ENCODE measurements at places on chromosomes 12 and 14. TPM values are rescaled to one million over a fixed set of nuclear protein-coding genes. Genes with fewer than 3 reads are reported as not detected.
A peak's percentile ranks its signal among the peaks of the same experiment; 100 is the strongest.

DNA sequence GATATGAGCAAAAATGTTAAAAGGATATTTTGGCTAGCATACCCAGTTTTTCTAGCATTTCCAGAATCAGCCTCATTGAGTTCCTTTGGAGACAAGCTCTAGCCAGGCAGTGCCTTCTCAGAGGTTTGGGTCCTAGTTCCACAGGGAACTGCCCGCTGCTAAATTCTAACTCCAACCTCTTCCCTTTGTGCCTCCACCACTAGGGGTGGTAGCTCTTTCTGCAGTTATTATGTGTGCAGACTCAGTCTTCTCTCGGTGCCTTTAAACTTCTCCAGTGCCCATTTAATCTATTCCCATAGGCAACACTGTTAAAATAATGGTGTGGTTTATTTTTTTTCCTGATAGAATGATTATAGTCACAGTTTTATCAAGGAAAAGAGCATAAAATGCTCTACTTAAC lies 21.5 kb upstream of the SLC25A3 start:
- no peaks in the 10 kb centered on the region for H3K27me3 ChIP-seq
- no peak overlapping the region for H3K4me3 ChIP-seq
- no peak for DNase-seq

DNA sequence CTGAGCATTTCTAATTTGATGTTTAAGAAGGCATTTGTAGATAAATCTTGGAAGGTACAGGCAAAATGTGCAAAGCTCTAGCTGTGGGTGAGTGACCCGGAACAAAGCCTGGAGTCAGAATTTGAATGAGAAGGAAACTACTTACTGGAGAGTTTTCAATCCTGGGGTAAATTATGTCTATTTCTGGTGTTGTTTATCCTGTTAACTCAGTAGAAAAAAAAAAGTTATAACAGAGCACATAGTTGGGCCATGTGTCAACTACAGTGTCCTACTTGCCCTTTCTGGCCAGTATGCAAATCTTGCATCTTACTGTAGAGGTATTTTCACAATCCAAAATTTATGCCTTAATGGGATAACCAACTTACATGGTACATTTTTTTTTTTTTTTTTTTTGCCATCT lies 182.3 kb downstream of the SYNE2 start:
- no peak overlapping the region for H3K4me3 ChIP-seq
- H3K4me1 ChIP-seq = no peaks in the 10 kb centered on the region
- DNase-seq = peak; percentile 77
- no peak overlapping the region for H3K27ac ChIP-seq
- no peaks in the 10 kb centered on the region for H3K36me3 ChIP-seq

GRCh38 chr12:63668028-63668799 lies at the start of gene DPY19L2:
TSS of gene DPY19L2 (minus strand) at chr12:63668493. CDS start at chr12:63668393, 100 bp downstream.
- H3K27me3 ChIP-seq = no peaks in the 10 kb centered on the region
- no peaks in the 10 kb centered on the region for H3K4me1 ChIP-seq
- H3K4me3 ChIP-seq = peak within 1 kb of the TSS; percentile 97
- peak; percentile 52 for DNase-seq
- peak within 1 kb of the TSS; percentile 43 for H3K27ac ChIP-seq

GRCh38 chr14:21525962-21526671 lies at the start of gene SALL2:
TSS of gene SALL2 (minus strand) at chr14:21526346. CDS start at chr14:21526127, 219 bp downstream.
- peak within 1 kb of the TSS; percentile 100 for H3K4me3 ChIP-seq
- peak; percentile 68 for DNase-seq
- peaks cover 7% of the 10 kb centered on the region for H3K27me3 ChIP-seq
- H3K36me3 ChIP-seq = peaks cover 15% of the 10 kb centered on the region
- peaks cover 3% of the 10 kb centered on the region for H3K4me1 ChIP-seq
- H3K27ac ChIP-seq = peak within 1 kb of the TSS; percentile 66

GRCh38 chr14:100446572-100446971 lies 123.4 kb downstream of the SLC25A47 start:
- peaks cover 8% of the 10 kb centered on the region for H3K4me1 ChIP-seq
- DNase-seq = no peak
- H3K27me3 ChIP-seq = no peaks in the 10 kb centered on the region
- H3K4me3 ChIP-seq = no peak overlapping the region

DNA sequence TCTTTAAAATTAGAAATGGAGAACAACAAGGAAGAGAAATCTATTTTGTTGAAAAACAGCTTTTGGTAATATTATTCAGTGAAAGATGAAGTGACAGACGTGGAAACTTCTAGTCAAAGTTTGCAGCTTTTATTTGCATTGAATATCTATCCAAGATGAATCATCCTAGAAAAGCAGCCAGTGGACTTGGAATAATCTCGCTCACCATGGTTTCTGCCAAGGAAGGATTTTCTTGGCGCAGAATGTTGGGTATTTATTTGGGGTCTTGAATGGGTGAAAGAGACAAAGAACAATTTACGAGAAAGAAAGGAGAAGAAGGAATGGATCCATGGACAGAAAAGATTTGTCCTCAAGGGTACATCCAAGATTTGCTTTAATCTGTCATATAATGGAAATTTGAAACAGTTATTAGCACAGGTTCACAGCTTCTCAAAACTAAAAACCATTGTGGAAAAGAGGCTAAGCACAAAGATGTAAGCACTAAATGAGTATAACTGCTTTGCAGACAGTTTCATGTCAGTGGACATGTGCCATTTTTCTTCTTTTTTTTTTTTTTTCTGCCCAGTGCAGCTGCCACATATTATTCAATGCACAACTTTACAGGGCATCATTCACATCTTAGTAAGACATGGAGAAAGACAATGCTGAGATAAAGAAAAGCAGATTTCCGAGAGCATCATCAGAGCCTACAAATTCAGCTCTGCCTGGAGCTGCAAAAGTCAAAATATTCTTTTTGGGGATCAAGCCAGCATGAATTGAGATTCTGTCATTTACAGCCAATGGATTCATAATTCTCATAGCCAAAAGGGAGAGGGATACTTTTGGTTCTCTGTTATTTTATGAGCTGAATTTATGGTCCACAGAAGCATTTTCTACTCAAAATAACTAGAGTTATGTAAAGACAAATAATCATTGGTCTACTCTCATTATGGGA lies 333.7 kb downstream of the DAD1 start:
- no peaks in the 10 kb centered on the region for H3K36me3 ChIP-seq
- no peak for DNase-seq
- peaks cover 5% of the 10 kb centered on the region for H3K4me1 ChIP-seq

DNA sequence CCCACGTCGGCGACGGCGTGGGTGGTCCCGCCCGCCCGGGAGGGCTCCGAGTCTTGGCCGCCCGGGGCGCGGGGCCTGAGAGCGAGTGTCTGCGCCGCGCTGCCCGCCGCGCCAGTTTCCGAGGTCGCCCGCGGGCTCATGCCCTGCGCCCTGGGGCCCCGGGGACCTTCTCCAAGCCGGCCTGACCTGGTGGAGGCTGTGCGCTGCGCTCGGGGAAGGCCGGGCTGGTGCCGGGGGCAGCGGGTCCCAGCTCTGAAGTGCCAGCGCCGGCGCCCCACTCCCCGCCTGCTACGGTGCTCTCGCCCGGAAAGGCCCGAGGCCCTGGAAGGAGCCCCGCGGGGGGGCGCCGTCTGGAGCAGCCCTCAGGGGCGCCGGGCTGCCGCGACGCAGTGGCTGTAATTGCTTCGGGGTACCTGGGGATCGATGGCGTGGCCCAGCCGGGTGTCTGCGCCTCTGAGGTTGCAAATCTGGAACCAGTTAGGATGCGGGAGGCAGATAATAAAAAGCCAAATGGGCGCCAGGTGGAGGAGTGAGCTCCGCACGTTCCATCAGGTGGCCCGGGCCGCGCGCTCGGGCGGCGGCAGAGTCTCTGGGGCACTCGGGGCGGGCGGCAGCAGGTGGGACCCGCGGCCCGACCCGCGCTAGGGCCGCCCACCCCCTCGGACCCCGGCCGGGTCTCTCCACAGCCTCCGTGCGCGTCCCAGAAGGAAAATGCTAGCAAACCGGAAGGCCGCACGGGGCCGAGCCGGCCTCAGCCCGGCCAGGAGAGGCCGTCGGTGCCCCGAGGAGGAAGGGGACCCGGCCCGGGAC lies 102.3 kb upstream of the DIO3 start:
- no peak overlapping the region for H3K4me3 ChIP-seq
- H3K36me3 ChIP-seq = no peaks in the 10 kb centered on the region
- peaks cover 2% of the 10 kb centered on the region for H3K4me1 ChIP-seq
- no peak for DNase-seq

- H3K4me3 ChIP-seq = no peak overlapping the region
- H3K36me3 ChIP-seq = no peaks in the 10 kb centered on the region
- no peak for DNase-seq
- peaks cover 10% of the 10 kb centered on the region for H3K4me1 ChIP-seq
- H3K27ac ChIP-seq = no peak overlapping the region
Measured at GRCh38 chr14:38203929-38204718, 3.6 kb upstream of the SSTR1 start.

Gene OVCH1
- polyA plus RNA-seq = 0.05 TPM
